Activated CD4-positive, alpha-beta T cell treated with anti-CD3 and anti-CD28 coated beads, Interleukin-2, amount 50 U/mL, for 1 hour (primary cell): ENCODE measurements at places on chromosomes 1 and 21.
A peak's percentile ranks its signal among the peaks of the same experiment; 100 is the strongest.

DNA sequence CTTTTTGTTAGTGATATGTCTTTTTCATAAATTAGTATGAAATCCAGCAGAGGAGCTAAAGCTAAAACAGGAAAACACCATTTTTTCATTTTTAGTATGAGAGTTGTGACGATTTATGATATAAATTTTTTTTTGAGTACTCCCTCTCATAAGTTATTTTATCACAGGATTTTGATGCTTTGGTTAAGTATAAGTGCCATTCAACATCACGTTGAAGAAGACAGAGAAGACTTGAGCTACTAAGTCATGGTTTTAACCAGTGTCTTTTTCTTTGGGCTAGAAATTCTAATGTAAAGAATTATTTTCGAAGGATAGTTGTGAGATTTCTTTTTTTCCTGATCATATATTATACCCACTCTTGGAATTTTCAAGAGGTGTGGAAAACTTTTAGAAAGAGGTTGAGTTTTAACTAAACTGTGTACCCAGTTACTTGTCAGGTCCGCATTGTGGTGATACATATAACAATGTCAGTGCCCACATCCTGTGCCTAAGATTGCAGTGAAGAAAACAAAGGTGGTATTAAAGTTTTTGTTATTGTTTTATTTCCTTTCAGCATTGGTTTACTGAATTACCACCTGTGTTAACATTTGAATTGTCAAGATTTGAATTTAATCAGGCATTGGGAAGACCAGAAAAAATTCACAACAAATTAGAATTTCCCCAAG, 93.8 kb downstream of the USP25 start:
- DNase-seq: no peak

DNA sequence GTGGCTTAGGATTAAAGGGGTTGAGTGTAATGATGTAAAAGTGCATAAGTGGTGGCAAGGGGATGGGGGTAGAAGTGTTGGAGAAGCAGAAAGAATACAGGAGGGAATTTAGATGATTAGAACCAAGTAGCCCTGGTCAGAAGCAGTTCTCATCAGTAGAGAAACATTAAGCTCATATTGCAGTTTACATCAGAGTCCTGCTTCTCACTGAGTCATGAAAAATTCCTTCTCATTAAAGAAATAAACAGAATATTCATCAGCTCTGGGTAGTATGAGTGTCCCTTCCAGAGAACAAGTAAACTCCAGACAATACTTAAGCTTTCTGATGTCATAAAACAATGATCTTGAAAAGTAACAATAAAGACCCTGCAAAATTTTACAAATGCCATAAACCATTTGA, 36.5 kb downstream of the LRRIQ3 start:
- no peak for DNase-seq

DNA sequence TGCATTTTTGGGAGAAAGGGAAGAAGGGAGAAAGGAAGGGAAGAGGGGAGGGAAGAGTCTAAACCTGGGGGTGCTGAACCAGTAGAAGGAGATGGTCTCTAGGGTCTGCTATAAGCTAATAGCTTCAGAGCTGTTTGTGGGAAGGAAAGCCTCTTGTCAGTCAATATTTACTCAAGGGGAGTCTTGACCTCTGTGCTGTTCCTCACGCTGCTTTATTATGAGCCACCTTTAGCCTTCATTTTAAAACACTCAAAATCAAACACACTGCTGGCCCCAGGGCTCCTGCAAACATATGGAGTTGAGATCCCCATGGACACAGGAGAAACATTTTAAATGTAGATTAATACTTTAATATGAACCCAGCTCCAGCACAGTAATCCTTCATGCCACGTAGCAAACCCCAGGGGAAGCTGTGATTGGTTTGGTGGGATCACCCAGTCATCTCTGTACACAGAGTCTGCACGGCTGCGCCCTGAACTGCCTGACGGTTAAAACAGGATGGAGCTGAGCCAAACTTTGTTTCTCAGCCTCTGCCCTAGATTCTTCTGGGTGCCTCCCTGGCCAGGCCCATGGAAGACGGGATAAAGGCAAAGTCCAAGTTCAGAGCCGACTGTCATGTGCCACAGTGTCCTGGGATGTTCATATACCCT, 40.2 kb upstream of the VWA5B1 start:
- no peak for DNase-seq

DNA sequence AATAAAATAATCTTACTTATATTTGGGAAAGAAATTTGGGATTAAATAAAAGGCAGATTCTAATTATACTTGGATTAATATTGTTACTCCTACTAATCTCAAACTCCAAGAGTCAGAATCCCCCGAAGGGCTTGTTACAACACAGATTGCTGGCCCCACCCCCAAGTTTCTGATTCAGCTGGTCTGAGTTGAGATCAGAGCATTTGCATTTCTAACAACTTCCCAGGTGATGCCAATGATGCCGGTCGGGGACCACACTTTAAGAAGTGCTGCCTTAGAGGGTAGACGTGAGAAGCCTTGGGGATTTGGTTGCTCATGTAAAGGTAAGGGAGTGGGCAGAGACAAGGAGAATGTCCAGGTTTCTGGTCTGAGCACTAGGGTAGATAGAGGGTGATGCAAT, 47.2 kb downstream of the FMN2 start:
- DNase-seq: no peak

DNA sequence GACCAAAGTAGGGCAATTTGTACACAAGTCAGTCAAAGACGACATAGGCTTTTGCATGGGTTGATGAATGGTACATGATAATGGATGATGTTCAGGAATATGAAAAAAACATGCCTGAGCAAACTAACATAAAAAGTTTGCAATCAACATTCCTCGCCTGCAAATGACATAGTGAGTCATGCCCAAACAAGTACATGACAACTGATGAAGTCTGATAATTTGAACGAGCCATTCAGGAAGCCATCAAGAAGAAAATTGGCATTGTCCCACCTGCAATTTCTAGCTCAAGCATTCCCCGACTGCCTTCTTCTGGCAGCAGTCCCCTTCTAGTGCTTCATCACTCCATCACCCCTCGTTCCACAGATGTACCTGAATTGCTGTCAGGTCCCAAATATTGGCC, 118.4 kb upstream of the NR5A2 start:
- no peak for DNase-seq

GRCh38 chr1:195195423-195196057, 1412.7 kb downstream of the KCNT2 start:
- DNase-seq: no peak

DNA sequence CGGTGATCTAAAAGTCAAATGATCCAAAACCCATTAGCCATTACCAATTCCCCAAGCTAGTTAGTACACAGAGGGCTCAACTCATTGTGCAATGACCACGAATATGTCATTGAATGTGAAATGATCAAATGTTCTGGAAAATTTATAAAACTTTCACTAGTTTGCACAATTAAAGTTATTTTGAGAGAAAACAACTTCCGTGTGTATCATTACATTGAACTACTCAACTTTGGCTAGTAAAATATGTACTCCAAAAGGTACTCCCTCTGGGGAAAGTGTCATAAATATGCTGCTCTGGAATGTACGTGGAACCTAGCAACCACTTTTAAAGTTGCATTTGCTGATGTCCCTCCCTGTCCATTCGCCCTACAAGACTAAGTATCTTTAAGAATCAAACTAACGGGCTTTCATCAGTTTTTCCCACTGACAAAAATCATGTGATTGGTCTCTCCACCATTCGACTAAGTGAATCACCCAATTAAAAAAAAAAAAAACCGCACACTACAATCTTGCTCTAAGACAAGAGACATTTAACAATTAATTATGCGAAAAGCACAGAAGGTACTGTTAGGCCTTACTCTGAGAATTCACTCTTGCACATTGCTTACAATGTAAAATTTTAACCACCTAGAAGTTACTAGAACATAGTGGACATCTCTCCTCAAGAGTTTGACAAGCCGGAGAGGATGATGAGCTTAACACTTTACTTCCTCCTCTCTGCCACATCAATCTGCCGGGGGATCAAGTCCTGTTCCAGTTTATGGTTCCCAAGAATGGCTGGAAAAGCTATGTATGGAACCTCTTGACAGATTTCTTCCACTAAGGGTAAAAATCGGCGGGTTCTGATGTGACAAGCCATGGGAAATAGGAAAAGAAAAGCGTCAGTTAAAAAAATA, 1.2 kb downstream of the ACBD3 start:
- no peak for DNase-seq

- no peak for DNase-seq
Measured at GRCh38 chr1:63103682-63104081, 218.7 kb upstream of the FOXD3 start.

- no peak for DNase-seq
Measured at GRCh38 chr1:245770156-245770555, 615.4 kb downstream of the KIF26B start.

GRCh38 chr1:21761052-21761451, 21.9 kb downstream of the USP48 start:
- no peak for DNase-seq

DNA sequence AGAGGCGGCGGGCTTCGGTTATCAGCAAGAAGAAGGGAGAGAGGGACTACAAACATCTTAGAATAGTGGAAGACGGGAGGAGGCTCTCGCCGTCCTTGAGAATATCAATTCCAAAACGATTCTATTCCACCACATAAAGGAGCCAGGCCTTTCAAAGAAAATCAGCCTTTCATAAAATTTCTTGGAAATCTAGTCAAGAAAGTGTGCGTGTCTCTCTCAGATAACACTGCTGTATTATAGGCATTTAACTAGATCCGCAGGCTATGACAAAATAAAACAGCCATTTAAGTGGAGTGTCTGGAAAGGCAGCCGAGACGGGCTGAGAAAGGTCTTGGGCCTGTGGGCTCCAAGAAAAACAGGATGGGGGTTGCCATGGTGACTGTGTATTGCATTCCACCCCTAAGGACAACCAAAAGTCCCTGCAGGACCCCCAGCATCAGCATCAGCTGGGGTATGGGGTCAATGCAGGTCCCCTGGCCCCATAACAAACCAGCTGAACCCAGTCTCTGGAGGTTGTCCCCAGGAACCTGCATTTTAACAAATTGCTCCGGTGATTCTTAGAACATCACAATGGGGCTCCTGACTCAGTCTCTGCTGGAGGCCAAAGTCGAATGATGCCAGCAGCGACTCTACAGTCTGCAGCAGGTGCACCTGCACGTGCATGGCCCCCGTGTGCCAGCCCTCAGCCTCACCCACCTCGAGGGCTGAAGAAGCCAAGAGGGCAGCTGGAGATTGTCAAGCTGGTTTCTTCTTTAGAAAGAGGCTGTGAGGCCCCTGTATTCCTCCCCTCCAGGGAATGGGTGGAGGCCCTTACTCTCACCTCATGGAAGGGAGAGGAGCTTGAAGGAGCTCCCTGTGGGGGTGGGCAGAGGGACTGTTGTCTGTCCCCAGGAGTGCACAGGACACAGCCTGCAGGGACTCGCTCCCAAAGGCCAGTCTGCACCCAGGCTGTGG, 287.4 kb downstream of the NPHP4 start:
- no peak for DNase-seq

GRCh38 chr1:98854137-98854536, 150.5 kb downstream of the PLPPR5 start:
- DNase-seq: no peak

DNA sequence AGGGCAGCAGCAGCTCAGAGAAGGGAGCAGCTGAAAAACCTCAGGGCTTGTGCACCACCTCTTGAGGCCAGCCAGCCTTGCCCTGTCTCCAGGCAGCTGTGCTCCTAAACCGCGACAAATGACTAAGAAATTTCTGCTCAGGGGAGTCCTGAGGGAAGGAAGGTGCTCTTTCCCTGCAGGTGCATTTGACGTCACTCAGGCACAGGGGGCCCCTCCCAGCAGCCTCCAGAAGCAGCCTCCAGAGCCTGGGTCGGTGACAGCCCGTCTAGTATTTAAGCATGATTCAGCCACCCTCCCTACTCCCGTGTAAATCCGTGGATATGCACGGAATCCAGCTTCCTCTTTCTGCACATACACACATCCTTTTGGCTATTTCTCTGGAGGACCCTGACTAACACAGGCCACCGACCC, 560.5 kb downstream of the KIF26B start:
- no peak for DNase-seq

- no peak for DNase-seq
Measured at GRCh38 chr1:97392701-97393100, 528.1 kb downstream of the DPYD start.

- no peak for DNase-seq
Measured at GRCh38 chr1:113040041-113040440, 33.0 kb upstream of the LRIG2 start.

DNA sequence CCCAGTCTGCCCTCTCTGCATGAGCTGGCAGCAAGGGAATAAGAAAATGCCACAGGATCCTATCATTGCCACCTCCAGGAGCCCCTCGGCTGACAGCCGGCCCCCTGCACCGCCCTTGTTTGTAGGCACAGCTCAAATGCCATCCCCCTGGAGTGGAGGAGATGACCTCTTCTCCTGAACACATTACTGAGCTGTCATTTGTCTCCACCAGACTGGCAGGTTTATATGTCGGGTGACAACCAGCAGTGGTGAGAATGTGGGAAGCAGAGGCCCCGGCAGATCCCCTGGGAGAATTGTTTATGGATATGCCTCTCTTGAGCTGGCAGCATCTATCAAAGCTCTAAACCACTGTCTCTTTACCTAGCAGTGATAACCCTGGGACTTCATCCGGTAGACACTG, 135.4 kb upstream of the FMN2 start:
- no peak for DNase-seq

- no peak for DNase-seq
Measured at GRCh38 chr1:17765444-17766411, 10.6 kb downstream of the ACTL8 start.

- DNase-seq: no peak
Measured at GRCh38 chr1:117657949-117658660, 52.3 kb downstream of the TENT5C start.

GRCh38 chr1:50416553-50417453, 6.4 kb downstream of the DMRTA2 start:
- no peak for DNase-seq

DNA sequence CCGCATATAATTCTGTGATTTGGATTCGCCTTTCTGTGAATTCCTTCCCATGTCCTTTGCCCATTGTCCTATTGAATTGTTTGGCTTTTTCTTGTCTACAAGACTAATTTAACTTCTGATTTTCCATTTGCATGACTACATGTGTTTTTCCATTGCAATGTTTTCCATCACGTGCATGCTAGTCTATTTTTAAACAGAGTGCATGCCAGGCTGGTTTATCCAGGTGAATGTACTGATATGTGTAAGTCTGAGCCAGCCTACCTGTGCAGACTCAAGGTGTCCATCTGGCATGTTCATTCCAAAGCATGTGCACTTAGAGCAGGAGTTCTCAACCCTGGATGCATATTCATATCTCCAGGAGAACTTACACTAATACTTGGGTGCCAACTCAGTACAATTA, 59.7 kb downstream of the INAVA start:
- DNase-seq: no peak

- DNase-seq: no peak
Measured at GRCh38 chr1:156113282-156113950, 1.1 kb upstream of the LMNA start.

- DNase-seq: peak; percentile 16
Measured at GRCh38 chr21:41121785-41122415, 46.1 kb upstream of the BACE2 start.

GRCh38 chr1:219990782-219991510, 55.4 kb downstream of the EPRS1 start:
- no peak for DNase-seq

DNA sequence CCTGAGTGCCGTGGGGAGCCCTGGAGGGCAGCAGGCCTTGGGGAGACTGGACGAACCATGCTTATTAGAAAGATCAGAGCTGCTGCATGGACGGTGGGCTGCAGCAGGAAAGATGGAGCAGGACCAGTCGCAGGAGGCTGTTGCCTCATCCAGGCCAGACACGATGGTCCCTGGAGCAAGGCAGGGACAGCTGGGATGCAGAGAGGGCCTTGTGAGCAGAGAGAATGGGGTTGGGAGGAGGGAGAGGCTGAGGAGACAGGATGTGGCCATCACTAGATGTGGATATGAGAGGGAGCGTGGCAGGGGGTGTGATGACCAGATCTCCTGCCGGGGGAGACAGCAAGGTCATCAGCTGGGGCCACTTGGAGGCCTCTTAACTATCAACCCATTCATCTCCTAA, 727.6 kb downstream of the PTPRU start:
- no peak for DNase-seq
